GM23248 (cell line): ENCODE measurements at places on chromosomes 5 and 9.

DNA sequence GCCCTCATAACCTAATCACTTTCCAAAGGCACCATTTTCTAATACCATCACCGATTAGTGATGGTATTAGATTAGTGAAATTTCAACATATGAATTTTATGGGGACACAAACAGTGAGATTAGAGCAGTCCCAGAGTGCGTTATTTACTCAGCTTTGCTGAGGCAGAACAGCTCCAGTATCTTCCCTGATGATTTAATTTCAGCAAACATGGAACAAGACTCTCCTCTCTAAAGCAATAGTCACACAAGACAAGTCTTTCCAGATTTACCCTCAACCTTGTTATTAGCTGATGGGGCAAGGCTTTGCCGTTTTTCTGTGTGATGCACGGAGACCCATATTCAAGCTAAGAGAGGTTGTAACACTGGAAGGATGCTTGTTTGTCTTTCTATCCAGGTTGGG lies 333.4 kb downstream of the FBXL7 start:
- DNase-seq, result no peak

GRCh38 chr9:71704796-71705195 lies 63.5 kb downstream of the CEMIP2 start:
- peak; percentile 35 for DNase-seq

DNA sequence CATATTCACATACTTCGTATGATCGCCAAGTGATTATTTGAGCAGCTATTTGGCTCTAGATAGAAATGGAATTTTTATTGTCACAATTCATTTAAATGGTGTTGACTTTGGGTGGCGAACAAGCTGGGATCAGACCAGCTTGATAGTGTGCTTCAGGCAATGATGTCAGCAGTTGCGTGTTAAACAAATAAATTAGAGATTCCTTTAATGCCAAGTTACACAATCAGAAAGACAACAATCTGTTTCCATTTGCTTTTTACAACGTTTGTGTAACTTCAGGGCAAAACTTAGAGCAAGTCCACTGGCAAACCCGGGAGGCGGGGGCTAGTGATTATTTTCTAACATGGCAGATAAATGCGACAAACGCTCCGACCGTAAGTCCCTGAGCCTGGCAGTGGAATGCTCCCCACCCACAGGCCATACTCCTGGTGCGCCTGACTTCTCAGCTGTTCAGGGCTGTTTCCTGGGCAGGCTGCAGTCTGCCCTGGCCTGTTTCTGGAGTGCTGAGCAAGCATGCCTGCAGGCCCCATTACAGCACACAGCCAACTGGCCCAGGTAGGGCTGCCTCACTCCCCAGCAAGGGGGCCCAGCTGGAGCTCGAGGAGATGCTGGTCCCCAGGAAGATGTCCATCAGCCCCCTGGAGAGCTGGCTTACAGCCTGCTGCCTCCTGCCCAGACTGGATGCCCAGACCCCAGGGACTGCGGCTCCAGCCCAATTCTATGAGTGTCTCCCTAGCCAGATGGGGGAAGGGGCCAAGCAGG lies 88.7 kb downstream of the BASP1 start:
- peak; percentile 60 for DNase-seq

DNA sequence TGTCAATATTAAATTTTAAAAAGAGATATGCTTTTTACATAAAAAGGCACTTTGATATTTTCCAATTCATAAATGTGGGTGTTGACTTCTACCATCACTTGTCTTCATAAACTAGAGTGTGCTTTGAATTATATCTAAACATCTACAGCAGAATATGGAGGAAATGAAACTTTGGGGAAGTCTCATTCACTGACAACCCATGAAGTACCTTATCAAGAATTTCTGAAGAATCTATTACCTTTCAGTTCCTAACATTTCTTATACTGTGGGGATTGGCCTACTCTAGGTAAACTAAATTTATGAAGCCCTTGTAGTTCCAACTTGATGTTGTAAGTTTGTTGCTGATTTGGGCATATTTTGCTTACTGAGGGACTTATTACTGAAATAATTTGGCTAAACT lies 81.9 kb downstream of the EMB start:
- no peak for DNase-seq

DNA sequence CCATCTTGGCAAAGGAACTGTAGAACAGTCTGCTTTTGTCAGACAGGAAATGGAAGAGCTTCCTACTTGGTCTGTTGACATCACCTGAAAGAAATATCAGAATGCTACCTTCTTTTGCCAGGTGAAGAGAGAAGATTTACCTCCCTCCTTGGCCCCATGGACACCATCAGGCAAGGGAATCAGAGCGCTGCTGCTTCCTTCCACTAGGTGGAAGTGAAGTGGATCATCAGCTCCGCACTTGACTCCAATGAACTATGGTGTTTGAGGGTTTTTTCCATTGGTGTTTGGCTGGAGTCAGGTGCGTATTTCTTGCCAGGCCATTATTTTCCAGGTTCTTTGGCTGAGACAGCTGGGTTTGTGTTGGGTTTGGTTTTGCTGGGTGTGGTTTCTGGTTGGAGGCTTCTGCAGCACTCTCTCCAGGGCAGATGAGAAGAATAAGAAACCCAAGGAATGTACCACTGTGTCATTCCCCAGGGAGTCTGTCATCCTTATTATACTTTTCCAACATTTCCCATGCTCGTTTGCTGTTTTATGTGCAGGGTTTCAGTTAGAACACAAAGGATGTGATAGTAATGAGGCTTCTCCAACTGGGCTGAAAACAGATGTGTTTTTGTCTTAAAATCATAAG lies 12.4 kb downstream of the SPATA31E1 start:
- no peak for DNase-seq
